ENCODE measurements at places on chromosomes 5 and 9. TPM values are rescaled to one million over a fixed set of nuclear protein-coding genes. Genes with fewer than 3 reads are reported as not detected.

DNA sequence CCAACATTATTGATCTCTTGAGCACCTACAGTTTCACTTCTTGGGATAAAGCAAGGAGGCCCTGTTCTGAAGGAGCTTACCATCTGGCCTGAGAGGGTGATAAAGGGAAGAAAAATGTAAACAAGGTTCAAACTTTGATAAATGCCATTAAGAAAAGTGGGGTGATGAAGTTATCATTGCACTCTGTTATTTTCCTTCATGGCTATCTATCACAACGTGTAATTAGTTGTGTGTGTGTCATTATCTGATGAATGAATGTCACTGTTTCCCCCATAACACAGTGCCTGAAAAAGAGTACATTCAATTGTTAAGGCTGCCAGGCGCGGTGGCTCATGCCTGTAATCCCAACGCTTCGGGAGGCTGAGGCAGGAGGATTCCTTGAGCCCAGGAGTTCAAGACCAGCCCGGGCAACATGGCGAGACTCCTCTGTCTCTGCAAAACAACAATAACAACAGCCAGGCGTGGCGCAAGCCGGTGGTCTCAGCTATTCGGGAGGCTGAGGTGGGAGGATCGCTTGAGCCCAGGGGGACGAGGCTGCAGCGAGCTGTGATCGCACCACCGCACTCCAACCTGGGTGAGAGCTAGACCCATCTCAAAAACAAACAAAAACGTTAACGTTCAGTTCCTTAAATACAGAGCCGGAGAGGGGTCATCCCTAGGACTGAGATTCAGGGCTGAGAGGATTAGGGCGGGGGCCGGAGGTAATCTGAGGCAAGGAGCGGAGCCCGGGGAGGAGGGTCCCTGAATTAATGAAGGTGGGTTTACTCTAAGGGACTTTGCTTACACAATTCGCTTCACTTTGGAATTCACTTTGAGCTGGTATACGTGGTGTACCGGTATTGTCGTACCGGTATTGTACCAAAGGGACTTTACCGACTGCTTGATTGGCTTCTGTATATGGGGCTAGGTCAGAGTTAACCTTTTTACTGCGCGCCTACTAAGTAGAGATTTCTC lies 917 bp downstream of the NHP2 start:
- DNase-seq: no peak
- peak overlapping the region; percentile 94 for H3K27ac ChIP-seq
- peaks cover 29% of the 10 kb centered on the region for H3K4me1 ChIP-seq
- peak overlapping the region; percentile 95 for H3K4me3 ChIP-seq
- H3K36me3 ChIP-seq: peaks cover 10% of the 10 kb centered on the region

DNA sequence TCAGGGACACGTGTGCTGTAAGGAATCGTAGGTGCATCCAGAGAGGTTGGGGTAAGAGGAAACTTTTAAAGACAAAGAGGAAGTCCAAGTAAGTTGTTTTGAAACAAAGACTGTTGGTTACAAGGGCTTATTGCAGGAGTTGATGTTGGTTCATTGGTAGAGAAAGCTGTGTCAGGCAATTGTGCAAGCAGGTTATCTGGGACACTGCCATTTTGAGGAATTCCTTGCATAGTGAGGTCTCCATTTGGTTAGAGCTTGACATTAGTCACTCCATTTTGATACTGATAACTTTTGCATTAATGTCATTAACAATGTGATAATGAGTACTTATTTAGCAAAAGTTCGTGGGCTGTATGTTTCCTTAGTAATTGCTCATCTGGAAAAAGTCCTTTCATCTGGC lies 24.9 kb downstream of the CNOT6 start:
- H3K4me1 ChIP-seq: peaks cover 42% of the 10 kb centered on the region
- H3K4me3 ChIP-seq: no peak overlapping the region
- no peaks in the 10 kb centered on the region for H3K27me3 ChIP-seq

- H3K27ac ChIP-seq: no peak overlapping the region
- no peaks in the 10 kb centered on the region for H3K4me1 ChIP-seq
- no peak overlapping the region for H3K4me3 ChIP-seq
- no peaks in the 10 kb centered on the region for H3K36me3 ChIP-seq
- no peaks in the 10 kb centered on the region for H3K27me3 ChIP-seq
- DNase-seq: peak; percentile 54
Observed at GRCh38 chr5:19047277-19047676, 940.7 kb downstream of the CDH18 start.

- no peak for DNase-seq
- no peak overlapping the region for H3K27ac ChIP-seq
- H3K36me3 ChIP-seq: no peaks in the 10 kb centered on the region
- no peak overlapping the region for H3K4me3 ChIP-seq
- H3K27me3 ChIP-seq: no peaks in the 10 kb centered on the region
Observed at GRCh38 chr9:1514776-1515363, 464.7 kb downstream of the DMRT2 start.

DNA sequence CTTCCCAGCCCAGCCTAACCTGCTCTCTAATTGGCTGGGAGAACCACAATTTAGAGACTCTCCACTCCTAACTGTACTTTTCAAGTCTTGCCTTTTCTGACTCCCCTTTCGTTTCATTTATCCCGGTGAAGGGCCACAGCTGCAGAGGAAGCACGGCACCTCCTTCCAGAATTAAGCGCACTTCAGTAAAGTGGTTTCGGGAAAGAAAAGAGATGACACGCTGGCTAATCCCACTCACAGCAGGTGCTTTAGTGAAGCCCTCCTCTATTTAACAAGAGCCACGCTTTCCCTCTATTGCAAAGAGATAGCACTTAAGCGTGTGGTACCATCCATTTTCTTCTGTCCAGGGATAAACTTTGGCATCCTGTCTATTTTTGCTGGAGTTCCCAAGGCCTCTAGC lies 4.8 kb downstream of the DNAH5 start:
- peaks cover 52% of the 10 kb centered on the region for H3K27me3 ChIP-seq
- H3K27ac ChIP-seq: no peak overlapping the region
- no peak overlapping the region for H3K4me3 ChIP-seq
- no peaks in the 10 kb centered on the region for H3K4me1 ChIP-seq

DNA sequence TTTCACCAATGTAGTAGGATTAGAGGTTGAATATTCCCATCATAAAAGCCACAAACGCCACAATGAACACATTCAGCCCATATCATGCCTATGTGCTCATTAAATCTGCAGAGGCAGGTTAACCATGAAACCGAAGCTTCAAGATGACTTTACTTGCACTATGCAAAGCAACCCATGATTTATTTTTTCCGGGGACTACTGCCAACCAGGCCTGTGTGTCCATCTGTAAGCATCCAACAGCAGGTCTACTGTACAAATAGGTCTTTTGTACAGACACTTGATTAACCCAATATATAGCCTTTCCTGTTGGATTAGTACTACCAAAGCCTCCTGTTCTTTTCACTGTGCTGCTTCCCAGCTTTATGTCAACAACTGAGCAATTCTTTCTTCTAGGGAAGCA lies 104.9 kb upstream of the CDH10 start:
- DNase-seq: no peak
- H3K36me3 ChIP-seq: no peaks in the 10 kb centered on the region
- no peaks in the 10 kb centered on the region for H3K4me1 ChIP-seq
- no peaks in the 10 kb centered on the region for H3K27me3 ChIP-seq
- no peak overlapping the region for H3K4me3 ChIP-seq

GRCh38 chr5:138743484-138743883 lies 9.7 kb upstream of the CTNNA1 start:
- no peak overlapping the region for H3K27ac ChIP-seq
- no peak overlapping the region for H3K4me3 ChIP-seq
- no peaks in the 10 kb centered on the region for H3K36me3 ChIP-seq
- H3K27me3 ChIP-seq: no peaks in the 10 kb centered on the region

ZNF462 gene
- total RNA-seq: 25.8 TPM

PKD2L2 gene
- not detected for total RNA-seq

AJM1 gene
- total RNA-seq: 7.5 TPM

EPB41L4B gene
- total RNA-seq: 4.1 TPM
